ENCODE measurements at places on chromosomes 7 and 10.
A peak's percentile ranks its signal among the peaks of the same experiment; 100 is the strongest.

- no peak for DNase-seq
Measured at GRCh38 chr10:102727037-102727818, 12.8 kb downstream of the SFXN2 start.

- DNase-seq: peak; percentile 10
Measured at GRCh38 chr7:141128506-141128905, 54.6 kb downstream of the TMEM178B start.

- no peak for DNase-seq
Measured at GRCh38 chr7:147400221-147400689, 1190.3 kb upstream of the C7orf33 start.

- DNase-seq: no peak
Measured at GRCh38 chr7:34735526-34735925, 77.5 kb downstream of the NPSR1 start.

DNA sequence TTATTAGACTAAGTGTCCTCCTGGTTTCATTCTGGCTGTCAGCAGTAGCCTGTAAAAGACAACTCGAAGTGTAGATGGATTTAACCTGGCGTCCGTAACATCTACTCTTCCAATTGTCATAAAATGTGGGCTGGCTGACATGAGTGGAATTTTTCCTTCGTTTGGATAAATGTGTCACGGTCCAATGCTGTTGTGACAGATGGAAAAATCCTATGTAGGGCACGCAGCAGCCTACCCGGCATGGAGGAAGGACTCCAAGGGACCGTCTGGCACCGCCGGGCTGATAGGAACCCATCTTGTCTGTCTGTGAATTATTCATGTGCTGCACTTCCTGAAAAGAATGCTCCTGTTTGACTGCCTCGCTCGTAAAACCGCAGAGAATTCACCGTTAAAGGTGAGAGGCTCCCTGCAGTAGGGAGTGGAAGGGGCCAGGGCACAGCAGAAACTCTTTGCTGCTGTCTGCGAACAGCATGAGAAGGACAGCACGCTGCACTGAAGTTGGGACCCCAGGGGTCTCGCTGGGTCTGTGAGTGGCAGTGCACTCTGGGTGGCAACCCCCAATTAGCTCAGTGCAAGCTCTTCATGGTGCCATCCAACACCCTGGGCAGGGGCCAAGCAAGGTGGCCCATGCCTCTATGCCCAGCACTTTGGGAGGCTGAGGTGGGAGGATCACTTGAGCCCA, 1.6 kb upstream of the ORAI2 start:
- peak; percentile 35 for DNase-seq

GRCh38 chr7:44291066-44291732, 34.2 kb downstream of the CAMK2B start:
- peak; percentile 59 for DNase-seq

- DNase-seq: no peak
Measured at GRCh38 chr7:102874166-102874829, 38.5 kb upstream of the LRRC17 start.

DNA sequence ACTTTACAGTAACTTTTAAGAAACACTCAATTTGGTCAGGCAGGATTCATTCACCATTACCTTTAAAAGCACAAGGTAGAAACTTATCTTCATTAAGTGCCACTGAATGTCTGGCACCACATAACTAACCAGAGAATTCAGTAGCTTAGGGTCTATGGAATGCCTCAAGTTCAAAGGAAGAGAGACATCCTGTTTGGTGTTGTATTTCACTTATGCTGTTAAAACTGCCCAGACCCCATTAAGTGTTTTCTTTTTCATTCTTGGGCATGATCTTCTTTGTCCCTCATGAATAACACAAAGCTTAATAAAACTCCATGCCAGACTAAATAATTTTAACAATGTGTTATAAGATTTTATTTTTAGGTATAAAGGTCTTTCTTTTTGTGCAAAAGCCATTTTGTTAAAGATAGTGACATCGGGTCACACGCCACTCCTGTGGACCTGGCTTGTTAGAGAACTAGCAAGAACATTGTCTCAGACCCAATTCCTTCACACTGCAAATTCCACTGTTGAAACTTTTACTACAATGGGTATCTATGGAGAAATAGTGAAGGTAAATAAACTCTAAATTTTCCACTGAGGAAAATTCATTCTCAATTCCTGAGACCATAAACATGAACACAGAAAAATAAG, 221.0 kb downstream of the TWIST1 start:
- no peak for DNase-seq

- no peak for DNase-seq
Measured at GRCh38 chr10:51862149-51862548, 162.8 kb upstream of the CSTF2T start.

DNA sequence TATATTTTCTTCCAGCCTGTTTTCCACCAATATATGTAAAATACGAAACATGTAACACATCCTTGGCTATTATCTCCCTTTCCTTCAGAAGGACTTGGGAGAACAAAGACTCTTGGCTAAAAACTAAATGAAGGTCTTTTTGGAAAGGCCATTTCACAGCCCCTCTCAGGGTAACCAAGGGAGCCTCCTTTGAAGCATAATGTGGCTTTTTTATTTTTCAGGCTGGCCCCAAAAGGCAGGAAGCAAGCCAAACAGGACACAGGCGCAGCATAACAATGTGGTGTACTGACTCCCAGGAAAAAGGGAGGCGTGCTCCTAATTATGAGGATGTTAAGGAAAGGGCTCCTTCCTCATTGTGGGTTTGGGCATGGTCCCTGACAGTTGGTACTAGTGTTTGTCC, 30.3 kb upstream of the CCSER2 start:
- DNase-seq: no peak

- DNase-seq: no peak
Measured at GRCh38 chr7:74173074-74173473, 1.1 kb upstream of the EIF4H start.

GRCh38 chr7:45171946-45172345, 14.4 kb downstream of the RAMP3 start:
- DNase-seq: no peak

GRCh38 chr7:14769261-14769660, 133.3 kb downstream of the DGKB start:
- no peak for DNase-seq

GRCh38 chr10:77359950-77360520, 277.6 kb downstream of the KCNMA1 start:
- DNase-seq: no peak

- DNase-seq: no peak
Measured at GRCh38 chr7:1129431-1129830, 30.6 kb downstream of the ZFAND2A start.

- no peak for DNase-seq
Measured at GRCh38 chr7:117445206-117445605, 17.9 kb upstream of the ASZ1 start.

DNA sequence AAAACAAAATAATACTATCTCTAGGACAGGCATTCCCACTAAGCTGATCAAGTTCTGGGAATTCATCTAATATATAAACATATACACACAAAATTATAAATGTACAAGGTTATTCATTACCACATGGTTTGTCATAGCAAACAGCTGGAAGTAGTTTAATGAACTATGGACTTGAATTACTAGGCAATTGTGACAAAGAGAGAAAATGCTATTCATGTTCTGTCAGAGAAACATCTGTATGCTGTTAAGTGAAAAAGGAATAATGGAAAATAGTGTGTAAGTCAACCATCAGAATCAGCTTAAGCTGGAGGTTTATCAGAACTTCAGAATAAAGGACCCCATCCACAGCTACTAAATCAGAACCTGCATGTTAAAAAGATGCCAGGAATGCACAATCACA, 2.8 kb downstream of the ZNF248 start:
- no peak for DNase-seq

GRCh38 chr7:36165059-36165458, 12.0 kb downstream of the EEPD1 start:
- no peak for DNase-seq

All from urinary bladder (tissue), 4 donors.